ENCODE measurements at places on chromosomes 3 and 15.

DNA sequence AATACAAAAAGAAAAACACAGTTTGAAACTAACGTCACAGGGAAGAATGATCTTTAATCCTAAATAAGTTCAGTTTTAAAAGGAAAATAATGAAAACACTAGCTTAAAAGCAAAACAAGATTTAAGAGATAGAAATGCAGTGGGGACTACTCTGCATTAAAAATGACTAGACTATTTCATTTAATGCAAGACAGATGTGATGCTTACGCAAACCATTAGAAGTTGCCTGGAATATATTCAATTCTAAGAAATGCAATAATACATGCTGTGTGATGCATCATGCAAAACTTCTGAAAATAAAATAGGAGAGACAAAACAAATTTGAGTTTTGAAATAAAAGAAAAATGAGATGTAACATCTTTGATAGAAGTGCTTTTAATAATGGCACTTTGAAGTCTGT, 97.6 kb upstream of the STRIT1 start:
- no peak for DNase-seq

- DNase-seq: no peak
Observed at GRCh38 chr15:68511073-68511991, 67.5 kb upstream of the CORO2B start.

DNA sequence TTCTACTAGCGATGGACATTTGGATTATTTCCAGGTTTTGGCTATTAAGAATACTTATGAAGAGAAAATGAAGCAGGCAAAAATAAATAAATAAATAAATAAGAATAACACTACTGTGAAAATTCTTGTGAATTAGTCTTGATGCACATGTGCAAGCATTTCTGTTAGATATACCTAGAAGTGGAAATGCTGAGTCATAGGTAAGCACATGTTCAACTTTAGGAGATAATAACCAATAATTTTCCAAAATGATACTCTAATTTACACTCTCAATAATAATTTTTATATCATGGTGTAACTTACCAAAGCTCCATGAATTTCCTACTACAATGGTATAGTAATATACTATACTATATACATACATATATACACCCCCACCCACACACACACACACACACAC, 23.4 kb downstream of the EMC4 start:
- DNase-seq: no peak

DNA sequence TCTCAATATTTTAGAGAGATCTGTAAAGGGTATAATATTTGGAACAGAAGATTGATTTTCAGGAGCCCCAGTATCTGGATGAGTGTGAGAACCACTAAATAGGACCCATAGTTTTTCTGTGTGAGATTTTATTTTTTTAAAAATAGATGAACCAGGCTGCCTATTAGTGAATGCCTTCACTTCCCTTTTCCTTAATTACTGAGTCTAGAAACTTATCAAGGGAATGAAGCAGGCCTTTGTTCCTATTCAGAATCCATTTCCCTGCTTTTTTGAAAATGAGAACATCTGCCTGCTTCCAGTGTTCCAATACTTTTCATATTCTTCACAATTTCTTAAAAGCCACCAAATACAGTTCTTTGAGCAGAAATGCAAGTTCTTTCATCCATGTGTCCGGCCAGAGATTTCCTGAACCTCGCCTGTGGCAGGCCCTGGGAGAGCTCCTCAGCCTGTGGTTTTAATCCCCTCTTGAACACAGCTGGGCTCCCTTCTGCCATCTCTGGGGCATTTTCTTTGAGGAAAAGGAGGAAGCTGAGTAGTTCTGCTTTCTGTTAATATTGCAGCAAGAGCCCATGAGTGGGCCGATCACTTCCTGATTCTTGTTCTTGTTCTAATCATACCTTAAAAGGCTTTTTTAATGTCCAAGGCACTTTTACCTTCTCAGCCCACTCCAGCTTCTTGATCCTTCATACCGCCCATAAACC, 4.7 kb downstream of the EHD4 start:
- DNase-seq: no peak

GRCh38 chr3:23096041-23096440, 107.1 kb upstream of the UBE2E2 start:
- DNase-seq: no peak

GRCh38 chr3:168828943-168829342, 733.2 kb upstream of the GOLIM4 start:
- no peak for DNase-seq

DNA sequence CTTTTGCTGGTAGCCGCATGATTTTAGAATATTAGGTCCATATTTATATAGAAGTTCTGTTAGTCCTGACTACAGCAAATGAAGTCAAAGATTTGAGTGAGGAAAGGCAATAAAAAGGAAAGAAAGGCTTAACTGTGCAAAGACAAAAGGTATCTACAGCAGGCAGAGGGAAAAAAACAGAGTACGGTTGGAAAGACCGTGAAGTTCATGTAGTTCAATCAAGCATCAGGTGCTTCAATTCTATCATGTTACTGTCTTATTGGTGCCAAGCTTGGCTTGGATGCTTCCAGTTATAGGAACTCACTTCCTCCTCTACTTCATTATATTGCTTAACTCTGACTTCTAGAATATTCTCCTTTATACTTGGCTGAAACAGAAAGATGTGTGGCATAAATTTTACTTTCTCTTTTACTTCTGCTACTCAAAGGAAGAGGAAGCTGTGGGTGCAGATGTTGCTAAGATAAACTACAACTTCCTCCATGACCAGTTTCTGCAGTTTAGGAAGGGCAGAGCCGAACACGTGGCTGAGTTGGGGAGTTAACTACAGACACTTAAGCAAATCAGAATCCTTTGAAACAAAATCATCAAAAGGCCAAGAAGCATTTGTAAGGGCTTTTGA, 72.6 kb upstream of the ZBED2 start:
- DNase-seq: peak; percentile 56

DNA sequence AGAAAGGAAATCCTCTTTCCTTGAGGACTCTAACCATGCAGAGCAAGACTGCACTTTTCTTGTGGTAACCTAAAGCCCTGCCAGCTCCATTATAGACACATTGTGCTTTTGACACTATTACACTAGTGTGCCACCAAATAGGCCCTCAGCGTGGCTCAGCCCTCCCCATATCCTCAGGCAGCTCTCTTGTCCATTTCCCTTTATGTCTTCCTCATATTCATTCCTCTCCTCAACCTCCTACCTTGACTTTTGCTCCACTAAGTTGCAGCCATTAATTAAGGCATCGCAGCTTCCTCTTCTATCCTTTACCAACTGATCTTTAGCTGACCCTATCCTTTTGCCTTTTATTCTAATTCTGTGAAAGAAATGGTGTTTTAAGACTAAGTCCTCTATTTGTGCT, 3.7 kb downstream of the ATG7 start:
- DNase-seq: no peak

GRCh38 chr3:42729404-42730145, 27.0 kb upstream of the HHATL start:
- no peak for DNase-seq

- peak; percentile 31 for DNase-seq
Observed at GRCh38 chr3:177777699-177778098, 580.4 kb upstream of the TBL1XR1 start.

DNA sequence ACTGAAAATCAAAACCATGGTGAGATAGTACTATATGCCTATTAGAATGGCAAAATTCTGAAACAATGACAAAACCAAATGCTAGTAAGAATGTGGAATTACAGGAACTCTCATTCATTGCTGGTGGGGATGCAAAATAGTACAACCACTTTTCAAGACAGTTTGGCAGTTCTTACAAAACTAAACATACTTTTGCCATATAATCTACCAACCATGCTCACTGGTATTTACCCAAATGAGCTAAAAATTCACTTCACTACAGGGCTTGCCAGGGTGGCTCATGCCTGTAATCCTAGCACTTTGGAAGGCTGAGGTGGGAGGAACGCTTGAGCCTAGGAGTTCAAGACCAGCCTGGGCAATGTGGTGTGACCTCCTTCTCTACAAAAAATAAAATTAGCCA, 40.0 kb downstream of the MYO9A start:
- no peak for DNase-seq

GRCh38 chr15:77071305-77072223, 655 bp upstream of the TSPAN3 start:
- no peak for DNase-seq

DNA sequence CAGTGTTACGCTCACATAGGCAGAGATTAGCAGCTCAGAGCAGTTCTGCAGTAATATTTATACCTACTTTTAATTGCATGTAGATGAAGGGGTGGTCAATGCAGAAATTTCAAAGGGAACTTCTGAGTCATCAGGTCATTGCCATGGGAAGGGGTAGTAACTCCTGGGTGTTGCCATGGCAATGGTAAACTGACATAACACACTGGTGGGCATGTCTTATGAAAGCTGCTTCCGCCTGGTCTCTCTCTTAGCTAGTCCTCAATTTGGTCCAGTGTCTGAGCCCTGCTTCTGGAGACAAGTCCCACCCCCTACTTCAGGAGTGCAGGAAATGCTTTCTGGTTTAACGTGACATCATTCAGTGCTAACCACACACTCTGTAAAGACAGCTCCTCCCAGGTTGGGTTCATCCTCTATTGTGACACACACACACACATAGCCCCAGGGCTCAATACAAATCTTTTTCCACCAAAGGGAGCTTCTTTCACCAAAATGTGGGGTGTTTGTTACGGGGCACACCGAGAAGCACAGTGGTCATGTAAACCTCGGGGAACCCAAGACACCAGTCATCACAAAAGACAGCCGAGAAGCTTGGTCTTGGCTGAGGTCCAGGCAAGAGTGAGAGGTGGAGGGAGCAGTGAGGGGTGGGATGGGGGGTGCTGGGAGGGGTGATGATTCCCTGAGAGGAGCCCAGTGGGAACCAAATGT, 74.5 kb downstream of the TLE3 start:
- peak; percentile 29 for DNase-seq

GRCh38 chr3:104323226-104323625, 1043.5 kb upstream of the ALCAM start:
- no peak for DNase-seq

- DNase-seq: no peak
Observed at GRCh38 chr15:70778258-70779076, 15.1 kb upstream of the UACA start.

DNA sequence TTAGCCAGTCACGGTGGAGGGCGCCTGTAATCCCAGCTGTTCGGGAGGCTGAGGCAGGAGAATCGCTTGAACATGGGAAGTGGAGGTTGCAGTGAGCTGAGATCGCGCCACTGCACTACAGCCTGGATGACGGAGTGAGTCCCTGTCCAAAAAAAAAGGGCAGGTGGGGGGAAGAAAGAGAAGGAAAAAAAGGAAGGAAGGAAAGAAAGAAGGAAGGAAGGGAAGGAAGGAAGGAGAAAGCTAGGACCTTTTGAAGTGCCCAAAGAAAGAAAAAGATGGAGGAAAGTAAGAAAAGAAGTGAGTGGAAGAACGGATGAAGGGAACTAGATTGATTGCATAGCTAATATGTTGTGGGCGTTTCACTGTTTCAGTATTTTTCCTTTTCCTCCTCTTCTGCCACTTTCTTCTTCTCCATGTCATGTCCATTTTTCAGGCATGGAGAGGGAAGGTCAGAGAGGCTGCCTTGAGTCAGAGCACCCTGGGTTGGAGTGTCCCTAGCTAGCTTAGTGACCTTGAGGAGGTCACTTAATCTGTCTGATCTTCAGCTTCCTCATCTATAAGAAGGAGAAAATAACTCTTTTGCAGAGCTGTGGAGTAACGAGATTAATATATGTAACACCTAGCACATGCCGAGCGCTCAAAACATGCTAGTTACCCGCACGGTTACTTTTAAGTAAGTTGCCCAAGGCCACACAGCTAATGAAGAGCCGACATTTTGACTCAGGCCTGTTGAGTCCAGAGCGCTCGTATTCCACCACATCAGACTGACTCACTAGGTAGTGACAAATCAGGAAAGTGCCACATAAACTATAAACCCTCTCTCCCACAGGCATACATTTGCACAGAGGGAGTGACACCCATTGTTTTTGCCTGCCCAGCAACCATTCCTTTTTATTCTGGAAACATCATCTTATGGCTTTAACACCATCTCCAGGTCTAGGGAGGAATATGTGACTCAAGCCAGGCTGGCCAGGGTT, 42.2 kb downstream of the BHLHE40 start:
- no peak for DNase-seq

Measured in activated T-cell treated with anti-CD3 and anti-CD28 coated beads for 24 hours (primary cell).